ENCODE measurements at places on chromosomes 13 and 19.
A peak's percentile ranks its signal among the peaks of the same experiment; 100 is the strongest.

DNA sequence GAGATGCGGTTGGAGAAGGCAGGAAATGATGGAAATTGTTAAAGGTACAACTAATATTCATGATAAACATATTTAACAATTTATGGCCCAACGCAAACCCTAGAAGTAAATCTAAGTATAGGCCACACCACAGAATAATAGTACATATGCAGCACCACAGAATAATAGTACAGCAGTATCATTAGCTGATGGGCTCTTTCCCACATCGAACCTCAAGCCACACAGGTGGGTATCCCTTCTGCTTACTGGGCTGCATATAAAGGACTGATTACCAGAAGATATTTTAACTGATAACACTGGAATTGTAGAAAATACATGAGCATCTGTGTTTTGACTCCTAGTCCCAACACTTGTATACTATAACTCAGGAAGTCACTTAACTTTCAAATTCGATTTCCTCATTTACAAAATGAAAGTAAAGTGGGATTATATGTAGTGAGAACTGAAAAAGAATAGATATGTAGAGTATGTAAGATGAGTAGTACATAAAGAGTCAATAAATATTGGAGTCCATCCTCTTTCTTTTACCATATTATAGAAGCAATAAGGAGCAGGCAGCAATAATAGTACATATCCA lies 91.5 kb downstream of the TSC22D1 start:
- no peak for DNase-seq

- no peak for DNase-seq
These were observed 4.3 kb upstream of the ACP5 start for GRCh38 chr19:11581740-11582139.

GRCh38 chr13:19586904-19587634 lies 25.7 kb upstream of the TPTE2 start:
- DNase-seq, result peak; percentile 33

- no peak for DNase-seq
These were observed 102.8 kb downstream of the KATNAL1 start for GRCh38 chr13:30204564-30204963.

GRCh38 chr13:88074794-88075510 lies 403.8 kb downstream of the SLITRK5 start:
- DNase-seq, result no peak

All from BJ (cell line).